ENCODE measurements at places on chromosomes 3 and 15.

DNA sequence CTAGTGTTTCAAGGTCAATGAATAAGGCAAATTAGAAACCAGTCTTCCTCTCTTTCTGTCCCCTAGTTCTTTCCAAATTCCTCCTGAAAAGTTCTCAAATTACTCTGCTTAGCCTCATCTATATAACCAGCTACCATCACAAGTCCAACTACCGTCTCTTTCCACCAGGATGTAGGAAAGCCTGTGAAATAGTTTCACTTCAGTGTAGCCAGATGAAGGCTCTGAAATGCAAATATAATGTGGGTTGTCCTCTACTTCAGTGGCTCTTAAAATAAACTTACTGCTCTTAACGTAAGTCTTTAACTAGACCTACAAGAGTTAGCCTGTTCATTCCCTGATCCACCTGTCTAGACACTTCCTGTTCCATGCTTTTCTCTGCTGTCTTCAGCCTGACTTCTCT, 827.7 kb downstream of the ROBO1 start:
- no peak for DNase-seq

- DNase-seq, result no peak
Observed at GRCh38 chr15:96524676-96525417, 194.3 kb downstream of the NR2F2 start.

GRCh38 chr15:72825829-72826228, 42.3 kb upstream of the ADPGK start:
- no peak for DNase-seq

GRCh38 chr3:154310840-154311239, 13.4 kb downstream of the DHX36 start:
- no peak for DNase-seq

GRCh38 chr3:122307094-122307687, 17.9 kb upstream of the CSTA start:
- DNase-seq, result no peak

- DNase-seq, result no peak
Observed at GRCh38 chr3:87307805-87308204, 31.4 kb upstream of the POU1F1 start.

DNA sequence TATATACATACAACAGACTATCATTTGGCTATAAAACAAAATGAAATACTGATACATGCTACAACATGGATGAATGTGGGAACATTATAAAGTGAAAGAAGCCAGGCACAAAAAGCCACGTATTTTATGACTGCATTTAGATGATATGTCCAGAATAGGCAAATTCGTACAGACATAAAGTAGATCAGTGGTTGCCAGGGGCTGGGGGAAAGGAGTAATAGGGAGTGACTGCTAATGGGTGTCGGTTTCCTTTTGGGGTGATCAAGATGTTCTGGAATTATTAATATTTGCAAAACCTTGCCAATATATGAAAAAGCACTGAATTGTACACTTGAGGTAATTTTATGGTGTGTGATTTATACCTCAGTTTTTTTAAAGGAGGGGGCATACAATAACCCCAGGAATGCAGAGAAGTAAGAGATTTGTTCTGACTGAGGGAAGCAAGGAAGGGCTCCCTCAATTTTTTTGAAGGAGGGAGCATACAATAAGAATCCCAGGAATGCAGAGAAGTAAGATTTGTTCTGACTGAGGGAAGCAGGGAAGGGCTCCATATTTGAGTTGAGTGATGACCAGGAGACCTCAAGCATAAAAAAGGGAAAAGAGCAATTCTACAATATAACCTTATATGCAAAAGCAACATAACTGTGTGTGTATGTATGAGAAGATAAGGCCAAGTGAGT, 6.2 kb downstream of the PSMD6 start:
- no peak for DNase-seq

DNA sequence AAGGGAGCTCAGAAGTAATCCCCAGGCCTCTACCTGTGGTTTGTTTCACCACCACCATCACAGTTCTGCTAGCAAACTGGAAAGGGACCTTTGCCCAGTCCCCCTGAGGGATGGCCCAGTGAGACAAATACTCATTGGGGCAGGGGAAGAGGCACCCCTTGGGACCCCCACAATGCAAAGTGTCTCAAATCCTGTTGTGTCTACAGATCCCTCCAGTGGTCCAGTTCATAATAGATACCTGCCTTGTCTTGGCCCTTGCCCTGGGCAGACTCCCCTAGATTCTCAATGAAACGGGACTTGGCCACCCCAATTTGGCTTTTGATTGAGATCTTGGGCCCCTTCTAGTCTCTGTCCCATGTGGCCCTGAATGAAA, 43.8 kb upstream of the RAB6B start:
- DNase-seq, result no peak

DNA sequence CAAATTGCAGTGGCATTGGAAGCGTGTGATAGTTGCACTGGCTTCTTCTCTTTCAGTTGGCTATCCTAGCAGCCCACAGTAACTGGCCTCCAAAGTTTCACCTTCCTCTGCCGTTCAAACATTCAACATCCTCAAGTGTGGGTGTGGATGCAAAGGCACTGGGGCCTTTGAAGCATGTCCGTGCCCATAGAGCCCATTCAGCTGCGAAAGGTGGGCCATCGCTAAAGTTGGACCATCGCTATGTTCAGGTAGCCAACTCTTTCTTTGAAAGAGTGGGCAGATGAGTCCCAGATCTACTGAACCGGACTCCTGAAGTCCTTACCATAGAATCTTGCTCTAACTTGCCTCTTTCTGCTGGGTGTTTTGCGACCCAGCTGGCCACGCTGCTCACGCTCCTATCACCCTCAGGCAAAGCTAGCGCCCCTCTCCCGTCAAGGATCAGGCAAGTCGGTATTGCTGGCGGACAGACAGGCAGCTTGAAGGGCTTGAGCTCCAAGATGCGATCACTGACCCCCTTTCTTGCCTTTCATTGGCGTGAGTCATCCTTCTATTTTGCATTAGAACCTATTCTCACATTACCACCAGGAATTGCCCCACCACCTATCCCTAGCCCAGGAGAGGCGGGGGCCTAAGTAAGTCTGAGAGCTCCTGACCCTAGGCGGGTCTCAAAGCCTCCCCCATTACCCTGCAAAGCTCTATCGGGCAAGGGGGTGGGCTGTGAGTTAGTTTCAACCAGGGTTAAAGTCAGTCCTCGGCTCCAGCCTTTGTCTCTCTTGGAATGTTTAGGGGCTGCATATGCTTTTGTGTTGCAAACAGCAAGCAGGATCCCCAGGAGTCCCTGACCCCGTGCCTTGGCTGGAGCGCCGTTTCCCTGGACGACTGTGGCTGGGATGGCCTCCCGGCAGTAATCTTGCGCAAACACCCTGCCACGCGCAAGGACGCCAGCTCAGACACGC, 28.7 kb downstream of the ZIC4 start:
- DNase-seq, result no peak

DNA sequence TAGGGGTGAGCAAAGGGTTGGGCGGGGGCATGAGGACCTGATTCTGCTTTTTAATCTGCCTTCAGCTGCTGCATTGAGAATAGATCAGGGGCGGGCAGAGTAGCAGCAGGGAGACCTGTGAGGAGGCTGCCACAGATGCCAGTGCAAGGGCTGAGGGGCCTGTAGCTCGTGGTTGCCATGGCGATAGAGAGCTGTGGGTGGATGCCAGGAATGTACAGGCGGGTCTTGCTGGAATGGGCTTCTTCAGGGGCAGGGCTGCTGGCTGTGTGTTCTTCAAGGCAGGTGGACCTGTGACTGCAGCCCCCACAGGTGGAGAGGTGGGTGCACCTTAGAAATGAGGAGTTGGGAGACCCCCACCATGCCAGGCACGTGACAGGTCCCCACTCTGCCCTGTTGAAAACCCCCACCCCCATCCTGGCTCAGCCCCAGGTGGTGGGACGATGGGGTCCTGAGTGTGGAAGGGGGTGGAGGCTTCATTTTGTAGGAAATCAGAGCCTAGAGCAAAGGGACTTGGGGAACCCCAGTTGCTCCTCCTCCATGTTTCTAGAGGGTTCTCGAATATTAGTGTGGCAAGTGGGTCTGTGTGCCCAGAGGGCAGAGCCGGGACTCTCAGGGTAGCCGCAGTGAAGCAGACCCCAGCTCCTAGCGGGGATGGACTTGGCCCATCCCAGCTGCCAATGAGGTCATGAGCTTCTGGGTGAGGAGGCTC, 38.3 kb downstream of the SLC6A6 start:
- peak; percentile 60 for DNase-seq

DNA sequence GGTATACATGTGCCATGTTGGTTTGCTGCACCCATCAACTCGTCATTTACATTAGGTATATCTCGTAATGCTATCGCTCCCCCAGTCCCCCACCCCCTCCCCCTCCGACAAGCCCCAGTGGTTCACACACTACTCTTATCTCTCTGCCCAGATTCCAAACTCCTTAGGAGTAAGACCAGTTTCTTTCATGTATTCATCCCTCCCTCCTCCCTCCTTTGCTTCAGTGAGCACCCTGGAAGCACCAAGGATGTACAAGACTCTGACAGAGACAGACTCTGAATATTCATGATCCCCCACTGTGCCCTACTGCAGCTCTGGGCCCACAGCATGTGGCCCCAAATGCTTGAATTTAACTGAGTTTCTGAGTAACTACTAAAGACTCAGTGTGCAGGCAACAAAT, 113.8 kb upstream of the RAD18 start:
- DNase-seq, result no peak

- no peak for DNase-seq
Observed at GRCh38 chr3:106929081-106929480, 448.2 kb upstream of the CCDC54 start.

GRCh38 chr3:140206196-140207040, 271.4 kb downstream of the CLSTN2 start:
- peak; percentile 24 for DNase-seq

- DNase-seq, result no peak
Observed at GRCh38 chr15:87368511-87368910, 888.0 kb downstream of the NTRK3 start.

GRCh38 chr15:60797444-60798040, 318.6 kb upstream of the ICE2 start:
- no peak for DNase-seq

- DNase-seq, result no peak
Observed at GRCh38 chr3:31532587-31533168, at the start of gene STT3B. STT3B (plus strand) TSS chr3:31532925; CDS start chr3:31532999, 74 bp downstream.

- no peak for DNase-seq
Observed at GRCh38 chr15:62653122-62653521, 389.4 kb upstream of the TPM1 start.

- no peak for DNase-seq
Observed at GRCh38 chr3:159131376-159131775, 329.5 kb downstream of the MFSD1 start.

- DNase-seq, result no peak
Observed at GRCh38 chr3:12148183-12148940, 10.3 kb downstream of the TIMP4 start.

DNA sequence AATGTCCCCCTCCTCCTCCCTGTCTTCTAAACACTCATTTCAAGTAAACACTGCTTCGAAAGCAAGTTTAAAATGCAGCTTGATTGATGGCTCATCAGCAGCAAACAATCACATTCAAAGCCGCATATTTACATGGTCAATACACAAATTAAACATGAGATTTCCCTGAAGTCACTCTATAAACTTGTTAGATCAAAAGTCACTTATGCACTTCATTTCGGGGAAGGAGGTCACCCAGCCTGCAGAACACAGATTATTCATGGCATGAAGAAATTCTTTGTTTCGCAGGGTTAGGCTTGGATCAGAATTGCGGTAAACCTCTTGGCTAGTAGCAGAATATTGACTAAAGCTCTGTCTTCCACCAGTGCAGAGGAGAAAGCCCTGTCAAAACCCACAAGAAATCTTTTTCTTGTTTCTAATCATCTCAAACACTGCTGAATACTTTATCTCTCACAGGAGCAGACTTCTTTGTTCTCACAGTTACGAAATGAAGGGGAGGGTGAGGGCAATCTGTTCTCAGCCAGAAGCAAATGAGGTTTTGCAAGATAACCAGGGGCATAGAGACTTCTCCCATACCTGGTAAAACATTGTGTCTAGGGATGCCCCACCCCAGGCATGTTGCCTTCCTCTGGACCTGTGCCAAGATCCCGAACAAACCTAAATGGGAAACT, 133.3 kb upstream of the CHL1 start:
- no peak for DNase-seq

- DNase-seq, result no peak
Observed at GRCh38 chr3:67383379-67383778, 271.0 kb downstream of the SUCLG2 start.

DNA sequence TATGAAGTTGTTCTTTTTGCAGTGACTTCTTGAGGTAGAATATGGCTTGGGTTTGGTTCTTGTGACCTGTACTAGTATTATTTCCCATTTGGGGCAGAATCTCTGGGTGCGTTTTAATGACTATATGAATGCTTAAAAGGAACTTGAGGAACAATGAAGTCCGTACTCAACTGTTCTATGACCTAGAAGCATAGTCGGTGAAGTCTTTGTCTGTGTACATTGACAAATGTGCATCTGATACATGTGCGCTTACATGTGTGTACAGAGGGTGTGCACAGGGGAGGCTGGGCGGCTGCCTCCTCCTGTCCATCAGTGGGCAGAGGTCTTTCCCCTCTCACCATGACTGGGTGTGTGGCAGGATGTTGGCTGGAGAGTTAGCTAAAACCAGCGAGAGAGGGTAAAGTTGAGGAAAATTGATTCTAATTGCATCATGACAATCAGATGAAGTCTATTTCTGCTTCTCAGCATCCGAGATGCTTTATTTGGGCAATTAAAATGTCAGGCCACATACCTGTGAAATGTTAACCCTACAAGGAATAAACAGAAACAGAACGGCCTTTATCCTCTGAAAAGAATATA, 1.0 kb upstream of the NR2F2 start:
- peak; percentile 25 for DNase-seq

- DNase-seq, result peak; percentile 83
Observed at GRCh38 chr15:28191832-28192231, 92.7 kb upstream of the OCA2 start.

- DNase-seq, result no peak
Observed at GRCh38 chr3:170773682-170774425, 96.1 kb downstream of the RPL22L1 start.

DNA sequence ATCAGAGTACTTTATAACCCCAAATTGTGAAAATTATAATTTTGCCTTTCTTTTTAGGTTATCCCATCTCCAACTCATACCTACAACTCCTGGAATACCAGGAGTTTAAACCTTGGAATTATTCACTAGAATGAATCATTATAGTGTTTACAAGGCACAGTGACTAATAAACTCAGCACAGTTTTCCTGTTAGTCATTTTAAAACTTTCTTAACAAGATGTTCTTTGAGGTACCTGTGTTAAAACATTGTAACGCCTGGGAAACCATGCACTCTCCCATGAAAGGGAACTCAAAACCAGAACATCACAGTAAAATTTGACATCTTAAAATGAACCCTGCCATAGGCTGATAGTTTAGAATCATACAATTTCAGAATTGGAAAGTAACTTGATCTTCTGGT, 132.4 kb upstream of the OSTN start:
- no peak for DNase-seq

Measured in right hindlimb (tissue), 1 donor.